ENCODE measurements at places on chromosomes 4 and X.

DNA sequence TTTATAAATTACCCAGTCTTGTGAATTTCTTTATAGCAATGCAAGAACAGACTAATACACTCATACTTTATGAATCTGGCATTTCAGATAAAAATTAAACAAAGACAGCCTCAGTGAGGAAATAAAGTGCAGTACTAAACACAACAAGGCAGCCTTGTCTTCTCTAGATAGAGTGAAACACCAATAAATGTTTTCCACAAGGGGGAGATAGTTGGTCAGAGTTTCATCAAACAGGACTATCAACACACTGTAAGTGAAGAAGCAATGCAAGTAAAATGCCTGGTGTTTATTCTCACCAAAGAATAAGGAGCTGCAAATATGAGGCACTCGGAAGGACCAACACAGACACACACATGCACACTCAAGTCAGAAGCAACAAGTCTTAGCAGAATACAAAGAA, 62.8 kb downstream of the FAM9B start:
- DNase-seq, result no peak

DNA sequence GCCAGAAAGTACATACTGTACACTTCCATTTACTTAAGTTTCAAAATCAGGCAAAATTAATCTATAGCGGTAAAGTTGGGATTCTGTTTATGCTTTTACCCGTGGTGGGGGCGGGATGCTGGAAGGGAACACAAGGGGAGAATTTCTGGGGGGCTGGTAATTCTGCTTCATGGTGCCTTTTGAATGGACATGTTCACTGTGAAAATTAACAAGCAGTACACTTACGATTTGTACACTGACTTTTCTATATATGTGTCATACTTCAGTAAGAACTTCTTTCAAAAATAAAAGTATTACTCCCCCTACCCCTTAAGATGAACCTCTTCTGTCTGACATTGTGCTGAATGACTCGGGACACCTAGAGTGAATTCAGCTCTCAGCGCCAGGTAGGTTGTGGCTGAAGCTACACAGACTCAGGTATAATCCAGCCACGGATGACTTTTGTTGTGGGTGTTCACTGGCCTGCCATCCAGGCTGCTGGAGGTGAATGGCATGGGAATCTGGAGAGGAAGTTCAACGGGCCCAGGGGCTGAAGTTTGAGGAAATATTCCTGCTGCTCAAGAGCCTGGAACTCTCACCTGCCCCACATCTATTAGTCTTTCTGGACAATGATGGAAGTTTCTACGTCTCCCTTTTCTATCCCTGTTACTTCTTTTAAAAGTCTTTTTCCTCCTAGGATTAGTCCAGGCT, 7.3 kb upstream of the TCEANC start:
- DNase-seq, result no peak

- DNase-seq, result no peak
Measured at GRCh38 chrX:40006106-40007017, 91.4 kb downstream of the BCOR start.

DNA sequence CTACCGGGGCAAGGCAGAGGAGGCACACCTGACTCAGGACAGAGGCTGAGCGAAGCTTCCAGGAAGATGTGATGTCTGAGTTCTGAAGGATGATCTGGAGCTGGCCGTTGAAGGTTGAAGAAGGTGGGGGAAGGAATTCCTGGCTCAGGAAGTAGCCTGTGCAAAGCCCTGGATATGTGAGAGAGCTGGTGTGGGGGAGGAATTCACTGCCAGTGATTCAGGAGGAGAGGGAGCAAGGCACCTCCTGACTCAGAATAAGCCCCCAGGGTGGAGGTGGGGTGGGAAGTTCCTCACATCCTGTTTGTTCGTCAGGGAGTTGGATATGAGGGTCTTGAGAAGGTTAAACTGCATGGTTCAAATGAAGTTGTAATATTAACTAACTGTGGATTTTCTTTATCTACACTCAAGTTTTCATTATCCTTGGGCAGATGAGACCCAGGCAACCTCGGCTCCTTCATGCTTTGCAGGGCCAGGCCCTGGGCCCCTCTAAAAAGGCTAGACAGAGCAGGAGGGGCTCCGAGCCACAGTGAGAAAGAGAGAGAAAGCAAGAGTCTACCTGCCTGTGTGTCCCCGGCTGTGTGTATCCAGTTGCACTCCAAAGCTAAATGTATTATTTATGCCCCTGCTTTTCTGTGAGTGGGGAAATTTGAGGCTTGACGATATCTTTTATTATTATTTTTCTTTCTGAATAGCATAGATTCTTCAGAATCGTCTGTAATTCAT, 7.1 kb downstream of the NHSL2 start:
- no peak for DNase-seq

DNA sequence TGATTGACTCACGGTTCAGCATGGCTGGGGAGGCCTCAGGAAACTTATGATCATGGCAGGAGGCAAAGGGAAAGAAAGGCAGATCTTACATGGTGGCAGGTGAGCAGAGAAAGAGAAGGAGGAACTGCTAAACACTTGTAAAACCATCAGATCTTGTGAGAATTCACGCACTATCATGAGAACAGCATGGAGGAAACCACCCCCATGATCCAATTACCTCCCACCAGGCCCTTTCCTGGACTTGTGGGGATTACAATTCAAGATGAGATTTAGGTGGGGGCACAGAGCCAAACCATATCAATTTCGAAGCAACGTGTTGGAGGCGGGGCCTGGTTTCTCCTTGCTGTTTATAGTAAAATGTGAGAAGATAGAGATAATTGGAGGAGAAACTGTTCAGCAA, 167.4 kb downstream of the GABRB1 start:
- no peak for DNase-seq

DNA sequence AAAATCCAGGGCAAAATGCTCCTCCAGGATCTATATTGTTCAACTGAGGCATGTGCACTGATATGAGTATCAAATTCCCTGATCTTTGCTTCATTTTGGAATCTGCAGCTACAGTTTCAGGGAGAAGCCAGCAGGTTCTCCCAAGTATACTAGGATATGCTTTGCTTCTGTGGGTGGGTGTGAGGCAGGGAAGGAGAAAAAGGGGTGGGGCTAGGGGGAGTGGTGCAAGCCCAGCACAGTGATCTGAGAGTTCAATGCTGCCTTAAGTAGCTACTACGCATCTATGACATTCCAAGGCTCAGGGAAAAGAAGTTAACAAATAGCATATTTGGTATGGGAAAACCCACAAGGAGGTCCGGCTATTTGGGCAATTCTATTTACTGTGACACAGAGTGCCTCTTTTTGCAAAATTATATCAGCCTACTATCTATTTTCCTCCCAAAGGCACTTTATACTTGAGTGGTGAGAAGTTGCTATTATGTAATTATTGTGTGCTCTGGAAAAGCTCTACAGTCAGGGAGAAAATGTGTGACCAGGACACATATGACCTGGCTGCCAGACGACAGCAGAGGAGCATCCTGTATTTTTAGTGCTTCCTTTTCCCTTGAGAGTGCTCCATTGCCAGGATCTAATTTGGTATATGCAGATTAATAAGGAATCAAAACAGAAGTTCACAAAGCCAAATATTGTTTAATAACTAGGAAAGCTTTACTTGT, 162.0 kb downstream of the RNF150 start:
- no peak for DNase-seq
